ENCODE measurements at places on chromosomes 16 and 17. TPM values are rescaled to one million over a fixed set of nuclear protein-coding genes. Genes with fewer than 3 reads are reported as not detected.

ZMYND15 gene
- total RNA-seq: 2.8 TPM

DNA sequence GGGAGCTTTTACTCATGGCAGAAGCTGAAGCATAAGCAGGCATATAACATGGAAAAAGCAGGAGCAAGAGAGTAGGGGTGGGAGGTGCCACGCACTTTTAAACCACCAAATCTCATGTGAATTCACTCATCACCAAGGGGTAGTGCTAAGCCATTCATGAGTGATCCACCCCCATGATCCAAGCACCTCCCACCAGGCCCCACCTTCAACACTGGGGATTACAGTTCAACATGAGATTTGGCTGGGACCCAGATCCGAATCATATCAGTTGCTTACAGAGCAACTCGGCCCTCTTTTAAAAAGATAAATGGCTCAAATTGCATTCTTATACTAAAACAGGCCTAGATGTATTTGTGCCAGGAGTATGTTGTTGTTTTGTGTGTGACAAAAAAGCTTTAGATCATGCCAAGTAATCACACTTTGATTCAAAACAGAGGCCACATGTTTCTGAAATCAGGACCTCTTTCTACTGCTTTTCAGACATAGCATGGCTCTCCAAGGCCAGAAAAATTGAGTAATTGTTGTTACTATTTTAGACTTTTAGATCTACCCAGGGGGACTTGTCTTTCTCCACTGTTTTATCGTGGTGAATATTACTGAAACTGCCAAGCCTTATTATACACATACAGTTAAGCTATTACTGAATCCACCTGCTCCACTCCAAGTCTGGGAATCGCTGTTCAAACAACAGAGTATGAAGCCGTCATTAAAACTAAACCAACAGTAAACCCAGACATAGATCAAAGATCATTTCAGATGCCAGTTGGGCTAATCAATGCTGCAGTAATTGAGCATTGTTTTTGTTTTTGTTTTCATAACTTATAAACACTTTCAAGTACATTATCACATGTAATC is 163.3 kb downstream of the KCNJ2 start:
- no peak overlapping the region for H3K4me3 ChIP-seq
- H3K36me3 ChIP-seq: no peaks in the 10 kb centered on the region
- H3K27ac ChIP-seq: no peak overlapping the region
- DNase-seq: no peak
- H3K4me1 ChIP-seq: no peaks in the 10 kb centered on the region

DNA sequence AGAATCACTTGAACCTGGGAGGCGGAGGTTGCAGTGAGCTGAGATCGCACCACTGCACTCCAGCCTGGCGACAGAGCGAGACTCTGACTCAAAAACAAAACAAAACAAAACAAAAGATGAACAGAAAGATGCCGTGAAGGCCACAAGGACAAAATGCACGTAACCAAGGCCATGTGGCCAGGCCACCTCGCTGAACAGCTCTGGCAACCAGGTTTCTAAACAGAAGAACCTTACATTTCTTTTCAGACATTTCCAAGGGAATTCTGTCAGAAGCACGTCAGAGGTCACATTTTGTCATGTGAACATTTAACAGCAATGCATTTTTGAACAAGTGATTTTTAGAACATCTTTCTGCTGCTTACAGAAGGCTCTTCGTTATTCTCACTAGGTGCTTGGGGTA is 28.8 kb downstream of the USP22 start:
- no peak for DNase-seq
- peaks cover 83% of the 10 kb centered on the region for H3K36me3 ChIP-seq
- H3K4me3 ChIP-seq: no peak overlapping the region
- no peaks in the 10 kb centered on the region for H3K27me3 ChIP-seq
- no peaks in the 10 kb centered on the region for H3K4me1 ChIP-seq

DNA sequence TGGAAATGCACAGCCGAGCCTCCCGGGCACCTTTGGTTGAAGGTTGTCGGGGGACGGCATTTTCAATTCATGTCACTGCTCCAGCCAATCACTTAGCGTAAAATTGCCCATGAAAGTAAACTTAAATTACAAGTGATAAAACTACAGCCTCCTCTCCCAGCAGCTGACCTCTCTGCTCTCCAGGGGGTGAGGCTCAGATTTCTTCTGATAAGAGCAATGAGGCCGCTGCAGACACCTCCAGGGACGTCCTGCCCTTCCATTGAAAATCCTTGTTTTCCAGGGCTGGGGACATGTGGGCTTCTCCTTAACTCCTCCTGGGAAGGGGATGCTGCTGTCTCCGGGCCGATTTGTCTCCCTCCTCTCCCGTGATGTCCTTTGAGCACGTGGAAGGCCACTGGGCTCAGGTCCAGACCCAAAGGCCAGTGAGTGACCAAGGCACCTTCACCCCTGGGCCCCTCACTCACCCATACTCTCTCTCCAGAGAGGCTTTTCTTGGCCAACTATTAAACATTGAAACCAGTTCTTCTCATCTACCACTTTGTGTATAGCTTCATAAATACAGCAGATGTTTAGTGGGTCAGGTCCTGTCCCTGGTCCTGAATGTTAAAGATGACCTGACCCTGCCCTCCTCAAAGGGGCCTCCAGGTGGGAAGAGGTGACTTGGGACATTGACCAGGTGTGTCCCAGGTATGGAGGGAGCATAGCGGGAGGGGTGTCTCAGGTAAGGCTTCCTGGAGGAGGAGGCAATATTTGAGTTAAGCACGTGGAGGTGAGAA is 52.3 kb downstream of the MGAT5B start:
- H3K27me3 ChIP-seq: peaks cover 11% of the 10 kb centered on the region
- DNase-seq: no peak
- no peak overlapping the region for H3K27ac ChIP-seq
- no peaks in the 10 kb centered on the region for H3K36me3 ChIP-seq
- H3K4me1 ChIP-seq: peaks cover 4% of the 10 kb centered on the region
- no peak overlapping the region for H3K4me3 ChIP-seq

GRCh38 chr16:3549906-3550305 is 27.3 kb downstream of the NLRC3 start:
- no peak for DNase-seq
- no peak overlapping the region for H3K4me3 ChIP-seq
- H3K4me1 ChIP-seq: no peaks in the 10 kb centered on the region
- H3K36me3 ChIP-seq: no peaks in the 10 kb centered on the region
- no peak overlapping the region for H3K27ac ChIP-seq

GRCh38 chr16:77551357-77551756 is 116.5 kb upstream of the ADAMTS18 start:
- H3K4me1 ChIP-seq: no peaks in the 10 kb centered on the region
- H3K27ac ChIP-seq: no peak overlapping the region
- no peak for DNase-seq

Data from HCT116 (cell line).